Stromal cell of bone marrow (primary cell): ENCODE measurements at places on chromosomes 2 and 18.

DNA sequence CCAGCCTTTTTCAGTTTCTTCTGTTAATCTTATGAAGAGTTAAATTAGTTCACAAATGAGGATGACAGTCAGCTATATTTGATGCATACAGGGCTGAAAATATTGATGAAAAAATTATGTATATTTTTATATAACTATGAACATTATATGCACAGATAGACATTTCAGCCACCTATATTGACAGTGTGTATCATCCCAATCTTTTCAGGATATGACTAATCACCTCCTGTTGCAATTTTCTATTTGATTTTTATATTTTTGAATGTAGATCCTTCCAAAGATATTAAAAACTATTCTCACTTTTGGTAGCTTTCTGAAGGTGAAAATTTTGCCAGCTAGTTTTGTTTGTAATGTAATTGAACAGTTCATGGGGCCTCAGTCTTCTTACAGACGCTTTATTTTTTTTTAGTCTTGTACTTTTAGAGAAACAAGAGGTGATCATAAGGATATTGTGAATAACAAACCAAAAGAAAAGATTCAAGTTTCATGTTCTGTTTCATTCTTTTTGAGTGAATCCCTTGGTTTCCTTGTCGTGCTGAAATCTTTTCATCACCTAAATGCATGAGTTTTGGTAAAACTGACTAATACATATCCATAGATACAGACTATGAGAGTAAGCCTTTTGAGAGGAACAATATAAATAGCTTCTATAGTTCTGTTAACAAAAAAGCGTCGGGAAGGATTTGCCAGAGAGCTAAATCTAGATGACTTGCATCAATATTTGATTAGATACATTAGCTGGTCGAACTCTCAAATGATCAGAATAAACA, 123.1 kb downstream of the ARHGAP15 start:
- DNase-seq = no peak

DNA sequence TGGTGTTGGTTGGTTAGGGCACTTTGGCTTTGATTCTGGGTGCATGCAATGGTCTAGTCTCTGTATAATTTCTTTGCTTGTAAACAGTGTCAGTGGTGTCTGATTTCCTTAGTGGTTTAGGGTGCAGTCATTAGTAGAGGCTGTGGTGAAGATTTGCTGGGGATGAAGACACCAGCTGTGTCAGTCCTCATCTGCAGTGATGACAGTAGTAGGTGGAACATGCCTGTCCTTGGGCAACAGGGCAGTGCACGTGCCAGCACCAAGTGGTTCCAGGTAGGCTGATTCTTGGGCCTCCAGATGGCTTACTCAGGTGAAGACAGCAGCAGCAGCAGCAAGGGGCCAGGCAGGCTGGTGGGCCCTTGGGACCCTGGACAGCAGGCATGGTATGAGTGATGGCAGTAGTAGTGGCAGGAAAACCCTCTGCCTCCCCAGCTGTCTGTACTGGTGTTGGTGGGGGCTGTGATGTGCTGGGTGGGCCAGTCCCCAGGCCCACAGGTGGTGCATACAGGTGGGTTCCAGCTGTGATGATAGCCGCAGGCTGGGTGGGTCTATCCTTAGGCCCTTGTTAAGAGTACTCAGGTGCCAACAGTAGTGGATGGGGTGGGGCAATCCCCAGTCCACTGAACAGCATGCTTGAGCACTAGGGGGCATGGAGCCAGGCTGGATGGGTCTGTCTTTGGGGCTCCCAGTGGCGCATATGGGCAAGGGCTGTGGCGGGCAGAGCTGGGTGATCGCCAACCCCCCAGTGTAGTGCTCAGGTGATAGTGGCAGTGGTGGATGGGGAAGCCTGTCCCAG, 140.7 kb upstream of the THUMPD2 start:
- DNase-seq = no peak

- DNase-seq = no peak
These were observed 169.4 kb upstream of the CAVIN2 start for GRCh38 chr2:192016265-192016664.

DNA sequence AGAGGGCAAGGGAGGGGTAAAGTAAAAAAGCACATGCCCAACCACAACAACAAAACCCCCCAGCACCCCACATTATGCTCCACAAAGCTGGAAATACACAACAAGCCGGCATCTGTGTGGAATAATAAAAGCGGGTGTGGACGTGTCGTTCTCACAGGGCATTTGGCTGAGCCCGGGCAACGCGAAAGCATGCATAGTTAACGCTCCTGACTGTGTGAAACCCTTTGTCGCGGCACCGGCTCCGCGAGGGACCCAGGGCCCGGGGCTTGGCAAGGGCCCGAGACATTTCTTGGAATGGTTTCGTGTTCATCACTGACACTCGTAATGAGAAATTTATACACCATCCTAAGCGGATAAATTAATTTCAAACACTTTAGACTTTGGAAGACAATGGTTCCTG, 165.6 kb downstream of the INHBB start:
- no peak for DNase-seq

DNA sequence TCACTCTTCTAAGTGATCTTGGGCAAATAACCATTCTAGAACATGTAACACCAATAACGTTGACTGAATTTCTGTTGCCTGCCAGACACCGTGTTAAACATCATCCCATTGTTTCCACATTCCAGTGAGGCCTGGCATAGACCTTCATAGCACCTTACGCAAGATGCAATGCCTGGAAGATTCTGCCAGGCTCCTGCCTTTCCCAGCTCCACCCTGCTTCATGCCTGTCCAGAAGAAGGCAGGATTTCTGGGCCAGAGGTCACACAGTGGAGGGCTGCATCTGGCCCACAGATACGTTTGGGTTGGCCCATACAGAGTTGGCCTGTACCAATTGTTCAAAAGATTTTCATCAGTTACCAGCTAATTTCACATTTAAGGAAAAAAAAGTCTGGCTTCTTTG, 46.3 kb downstream of the EN1 start:
- no peak for DNase-seq

GRCh38 chr2:233835230-233836186, 18.8 kb downstream of the HJURP start:
- DNase-seq = no peak

GRCh38 chr18:23689031-23689615, at the start of gene LAMA3:
Gene LAMA3 (plus strand): TSS chr18:23689453. CDS start chr18:23689684, 231 bp downstream.
- peak; percentile 51 for DNase-seq

- no peak for DNase-seq
These were observed 19.1 kb upstream of the GCFC2 start for GRCh38 chr2:75729861-75730260.

DNA sequence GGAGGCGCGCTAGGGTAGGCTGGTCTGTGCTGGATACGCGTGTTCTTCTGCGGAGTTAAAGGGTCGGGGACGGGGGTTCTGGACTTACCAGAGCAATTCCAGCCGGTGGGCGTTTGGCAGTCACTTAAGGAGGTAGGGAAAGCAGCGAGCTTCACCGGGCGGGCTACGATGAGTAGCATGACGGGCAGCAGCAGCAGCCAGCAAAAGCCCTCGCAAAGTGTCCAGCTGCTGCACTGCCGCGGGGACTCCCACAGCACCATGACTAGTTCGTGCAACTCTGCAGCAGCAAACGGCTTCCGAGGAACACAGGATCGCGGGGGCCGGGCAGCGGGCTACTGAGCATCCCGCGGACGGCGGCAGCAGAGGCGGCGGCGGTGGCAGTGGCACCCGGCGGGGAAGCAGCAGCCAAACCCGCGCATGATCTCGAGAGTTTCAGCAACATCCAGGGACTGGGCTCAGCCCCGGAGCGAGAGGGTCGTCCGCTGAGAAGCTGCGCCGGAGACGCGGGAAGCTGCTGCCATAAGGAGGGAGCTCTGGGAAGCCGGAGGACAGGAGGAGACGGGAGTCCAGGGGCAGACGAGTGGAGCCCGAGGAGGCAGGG, 368 bp downstream of the TMEFF2 start:
- no peak for DNase-seq

GRCh38 chr18:25743646-25744151, 346.7 kb downstream of the SS18 start:
- no peak for DNase-seq

GRCh38 chr2:218074031-218074430, 5.0 kb downstream of the RUFY4 start:
- DNase-seq = no peak

GRCh38 chr2:111157071-111157661, 36.5 kb downstream of the BCL2L11 start:
- DNase-seq = no peak

GRCh38 chr2:131058214-131058843, 34.9 kb downstream of the FAM168B start:
- DNase-seq = no peak

DNA sequence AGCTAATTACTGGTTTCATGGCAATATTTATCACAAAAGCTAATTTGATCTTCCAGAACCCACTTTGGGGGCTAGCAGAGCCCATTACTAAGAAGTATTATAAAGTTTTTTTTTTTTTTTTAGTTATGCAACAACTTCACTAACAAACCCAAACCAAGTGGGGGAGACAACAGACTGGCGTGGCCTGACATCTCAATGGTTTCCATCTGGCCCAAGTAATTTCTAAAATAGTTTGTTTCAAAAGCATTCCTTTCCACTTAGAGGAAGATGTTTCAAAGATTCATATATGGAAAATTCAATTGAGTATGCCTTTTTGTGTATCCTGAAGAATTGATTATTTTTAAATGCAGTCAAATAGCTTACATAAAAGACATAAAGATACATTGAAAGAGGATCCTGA, 367.1 kb downstream of the HRH4 start:
- DNase-seq = peak; percentile 3

GRCh38 chr2:101682311-101682710, 15.2 kb upstream of the MAP4K4 start:
- no peak for DNase-seq

DNA sequence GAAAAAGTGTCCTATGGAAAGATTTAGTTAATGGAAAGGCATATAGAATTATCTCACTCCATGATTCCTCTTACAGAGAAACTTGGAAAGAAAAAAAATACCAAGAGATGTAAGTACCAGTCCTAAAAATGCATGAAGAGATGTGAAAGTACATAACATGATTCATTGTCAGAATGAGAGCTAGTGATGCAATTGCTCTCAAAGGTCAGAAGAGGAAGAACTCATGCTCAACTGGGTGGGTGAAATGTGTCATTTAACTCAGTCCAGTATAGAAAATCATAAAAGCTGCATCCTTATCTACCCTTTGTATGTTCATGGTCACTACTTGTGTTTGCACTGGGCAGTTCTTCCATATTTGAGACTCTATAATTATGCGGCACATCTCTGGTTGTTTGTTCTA, 300.0 kb upstream of the PIK3C3 start:
- no peak for DNase-seq

GRCh38 chr2:5672749-5673144, 19.4 kb upstream of the SOX11 start:
- DNase-seq = no peak

- no peak for DNase-seq
These were observed 9.8 kb downstream of the BIRC6 start for GRCh38 chr2:32366595-32366994.

- DNase-seq = no peak
These were observed 537.9 kb upstream of the RAB6C start for GRCh38 chr2:129441610-129442009.

DNA sequence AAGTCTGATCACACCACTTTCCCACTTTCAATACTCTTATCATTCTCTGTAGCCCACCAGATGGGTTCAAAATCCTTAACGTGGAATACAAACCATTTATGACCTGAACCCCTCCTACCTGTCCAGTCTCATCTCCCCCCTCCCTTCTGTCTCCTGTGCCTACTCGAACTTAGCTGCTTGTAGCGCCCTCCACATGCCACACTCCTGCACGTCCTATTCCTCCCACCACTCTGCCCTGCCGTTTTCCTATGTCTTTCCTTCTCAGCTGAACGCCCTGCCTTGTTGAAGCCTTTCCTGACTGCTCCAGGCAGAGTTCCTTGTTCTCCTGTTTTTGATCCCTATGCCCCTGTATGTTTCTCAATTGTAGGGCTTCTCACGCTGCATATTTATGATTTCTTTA, 390.1 kb downstream of the HRH4 start:
- DNase-seq = no peak

- DNase-seq = no peak
These were observed 1867.4 kb downstream of the SUCLG1 start for GRCh38 chr2:82591718-82592117.

DNA sequence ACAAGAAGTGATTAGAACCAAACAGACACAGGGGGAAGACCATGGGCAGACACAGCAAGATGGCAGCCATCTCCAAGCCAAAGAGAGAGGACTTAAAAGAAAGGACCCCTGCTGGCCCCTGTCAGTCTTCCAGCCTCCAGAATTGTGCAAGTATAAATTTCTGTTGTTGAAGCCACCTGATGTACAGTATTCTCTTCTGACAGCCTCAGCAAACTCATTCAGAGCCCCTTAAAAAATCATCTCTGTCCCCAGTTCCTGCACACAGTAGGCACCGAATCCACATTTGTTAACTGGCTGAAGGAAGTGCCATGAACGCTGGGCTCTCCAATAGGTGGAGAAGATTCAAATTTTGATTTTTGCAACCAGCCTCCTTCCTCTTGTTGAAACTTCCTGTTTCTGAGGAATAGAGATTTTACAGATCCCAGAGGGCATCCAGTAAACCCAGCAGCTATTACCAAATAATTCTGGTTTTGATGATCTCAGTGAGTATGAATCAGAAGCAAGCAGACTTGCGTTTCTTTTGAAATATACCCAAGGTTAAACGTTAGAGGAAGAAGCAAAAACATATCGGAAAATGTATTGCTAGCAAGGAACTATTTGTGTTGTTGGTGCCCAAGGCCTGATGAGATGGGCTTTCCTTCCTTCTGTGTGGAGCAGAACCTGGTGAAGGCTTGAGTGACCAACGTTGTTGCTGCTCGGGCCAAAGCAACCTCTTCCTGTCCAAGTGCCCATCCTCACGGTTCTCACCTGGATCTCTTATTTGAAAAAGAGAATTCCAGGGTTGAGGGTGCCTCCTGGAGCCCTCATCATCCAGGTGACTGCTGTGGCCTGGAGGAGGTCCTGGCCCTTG, 47.7 kb upstream of the PLB1 start:
- peak; percentile 93 for DNase-seq
